CD4-positive, CD25-positive, alpha-beta regulatory T cell (primary cell): ENCODE measurements at places on chromosomes 1 and 21.

GRCh38 chr21:14120091-14120734 lies 90.5 kb downstream of the LIPI start:
- DNase-seq: peak; percentile 65

- DNase-seq: no peak
Observed at GRCh38 chr1:62265956-62266935, 53.0 kb downstream of the KANK4 start.

- no peak for DNase-seq
Observed at GRCh38 chr1:107365527-107366240, 224.8 kb downstream of the NTNG1 start.

- no peak for DNase-seq
Observed at GRCh38 chr1:154759793-154760192, 110.3 kb downstream of the KCNN3 start.

- DNase-seq: no peak
Observed at GRCh38 chr1:93824834-93825233, 54.2 kb downstream of the DNTTIP2 start.

- no peak for DNase-seq
Observed at GRCh38 chr1:2320006-2320405, 71.3 kb downstream of the MORN1 start.

- no peak for DNase-seq
Observed at GRCh38 chr1:33188572-33189275, 6.9 kb upstream of the TRIM62 start.

DNA sequence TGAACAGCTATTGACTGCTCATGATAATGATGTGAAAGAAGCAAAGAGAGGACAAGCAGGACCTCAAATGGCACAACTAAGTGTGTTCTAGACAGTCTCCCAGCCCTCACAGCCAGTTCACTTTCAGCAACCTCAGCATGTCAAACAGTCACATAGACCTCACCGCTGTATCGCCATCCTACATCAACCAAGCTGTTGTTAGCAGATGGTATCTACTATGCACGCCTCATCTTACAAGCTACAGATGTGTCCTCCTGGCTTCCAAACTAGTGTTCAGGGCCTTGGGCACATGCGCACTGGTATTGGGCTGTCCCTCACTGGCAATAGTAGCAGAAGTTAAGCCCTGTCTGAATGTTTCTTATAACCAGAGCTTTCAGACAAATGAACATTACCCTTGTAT lies 28.4 kb downstream of the EVI5 start:
- no peak for DNase-seq

GRCh38 chr1:9373619-9374018 lies 80.9 kb downstream of the SPSB1 start:
- no peak for DNase-seq

GRCh38 chr1:87243573-87243972 lies 85.1 kb upstream of the LMO4 start:
- DNase-seq: no peak
